ENCODE measurements at places on chromosomes 3 and 15.

- no peak for DNase-seq
Observed at GRCh38 chr3:18680758-18681157, 255.6 kb upstream of the SATB1 start.

- no peak for DNase-seq
Observed at GRCh38 chr15:76503121-76503520, 166.5 kb downstream of the ISL2 start.

DNA sequence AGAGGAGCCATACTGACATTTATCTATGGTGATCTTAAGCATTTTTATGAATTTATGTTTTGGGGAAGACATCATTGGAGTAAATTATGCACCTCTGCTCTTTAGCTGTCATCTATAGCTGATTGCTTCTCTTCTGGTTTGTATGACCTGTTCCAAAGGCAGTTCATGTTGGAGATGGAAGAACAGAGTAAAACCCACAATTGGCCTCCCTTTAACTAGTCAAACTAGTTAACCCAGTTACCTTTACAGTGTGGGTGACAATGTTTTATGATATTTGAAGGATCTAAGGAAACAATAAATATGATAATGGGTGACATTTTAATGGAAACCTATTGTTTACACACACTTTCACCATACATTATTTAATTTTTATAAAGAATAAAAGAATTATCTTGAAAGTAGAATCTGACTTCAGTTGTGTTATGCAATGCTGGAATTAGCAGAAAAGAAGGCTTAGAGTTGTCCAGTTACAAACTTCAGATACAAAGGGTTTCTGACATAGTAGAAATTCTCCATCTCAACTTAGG is 263.5 kb downstream of the NFKBIZ start:
- DNase-seq, result no peak

DNA sequence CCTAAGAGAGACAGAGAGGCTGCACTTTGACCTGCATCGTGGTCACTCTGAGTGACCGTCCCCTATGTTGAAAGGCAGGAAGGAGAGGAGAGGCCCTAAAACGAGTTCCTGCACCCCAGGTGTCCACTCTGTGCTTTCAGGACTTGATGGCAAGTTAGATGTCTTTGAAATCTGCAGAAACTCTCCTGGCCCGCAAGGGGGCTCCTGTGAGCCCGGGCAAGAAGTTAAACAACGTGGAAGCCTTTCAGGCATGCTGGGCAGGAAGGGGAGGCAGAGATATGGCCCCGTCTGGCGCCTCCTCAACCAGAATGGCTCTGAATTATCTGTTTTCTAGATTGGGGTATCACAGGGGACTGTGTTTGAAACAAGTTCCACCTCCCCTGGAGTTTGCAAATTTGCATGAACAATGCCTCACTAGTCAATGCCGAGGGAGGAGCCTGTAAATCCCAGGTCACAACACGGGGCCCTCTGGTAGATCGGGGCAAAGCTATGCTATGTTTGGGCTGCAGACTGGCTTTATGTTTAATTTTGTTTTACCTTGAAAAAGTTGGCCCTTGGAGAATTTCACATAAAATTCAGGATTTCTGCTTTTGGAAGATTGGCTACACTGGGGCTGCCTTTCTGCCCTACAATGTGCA is 9.8 kb downstream of the CTXND1 start:
- DNase-seq, result peak; percentile 6

DNA sequence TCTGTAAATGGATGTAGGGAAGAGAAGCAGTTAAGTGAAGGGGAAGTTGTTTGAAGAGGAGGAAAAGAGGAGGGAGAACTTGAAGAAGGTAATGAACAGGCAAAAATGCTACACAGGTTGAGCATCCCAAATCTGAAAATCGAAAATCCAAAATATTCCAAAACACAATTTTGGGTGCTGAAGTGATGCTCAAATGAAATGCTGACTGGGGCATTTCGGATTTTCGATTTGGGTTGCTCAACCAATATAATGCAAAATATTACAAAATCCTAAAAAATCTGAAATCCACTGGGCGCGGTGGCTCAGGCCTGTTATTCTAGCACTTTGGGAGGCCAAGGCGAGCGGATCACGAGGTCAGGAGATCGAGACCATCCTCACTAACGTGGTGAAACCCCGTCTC is 61.9 kb upstream of the CDAN1 start:
- no peak for DNase-seq

DNA sequence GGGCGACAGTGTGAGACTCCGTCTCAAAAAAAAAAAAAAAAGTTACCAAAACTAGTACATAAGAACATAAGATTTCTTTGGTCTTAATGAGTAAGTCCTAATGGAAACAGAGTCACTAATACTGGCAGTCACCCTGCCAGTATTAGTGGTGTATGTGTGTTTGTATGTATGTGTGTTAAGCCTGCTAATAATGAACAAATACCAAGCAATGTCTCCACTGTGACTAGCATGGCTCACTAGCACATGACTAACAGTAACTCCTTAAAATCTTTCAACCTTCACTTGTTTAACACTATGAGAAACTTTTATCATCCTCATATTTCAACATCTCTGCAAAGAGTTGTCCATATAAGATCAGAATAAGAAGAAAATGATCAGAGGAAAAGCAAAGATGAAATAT is 231.0 kb upstream of the ATP11B start:
- no peak for DNase-seq

- DNase-seq, result no peak
Observed at GRCh38 chr3:32411442-32411841, 19.8 kb downstream of the CMTM7 start.

DNA sequence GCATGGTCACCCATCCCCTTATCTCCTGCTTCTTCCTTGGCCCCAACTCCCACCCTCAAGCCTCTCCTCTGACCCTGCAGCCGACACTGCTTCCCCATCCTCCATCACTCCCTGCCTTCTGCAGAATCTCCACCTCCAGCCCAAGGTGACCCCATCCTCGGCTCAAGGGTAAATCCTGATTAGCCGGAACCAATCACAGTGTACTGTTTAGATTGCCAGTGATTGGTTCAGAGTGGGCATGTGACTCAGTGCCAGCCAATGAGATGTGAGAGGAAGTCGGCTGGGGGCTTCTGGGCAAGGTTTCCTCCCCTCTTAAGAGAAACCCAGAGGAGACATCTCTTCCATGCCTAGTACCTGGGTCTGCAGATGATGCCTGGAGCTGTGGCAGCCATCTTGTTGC is 10.3 kb downstream of the CACNA2D2 start:
- no peak for DNase-seq

- DNase-seq, result no peak
Observed at GRCh38 chr15:25186411-25186810, 231.6 kb downstream of the SNRPN start.

DNA sequence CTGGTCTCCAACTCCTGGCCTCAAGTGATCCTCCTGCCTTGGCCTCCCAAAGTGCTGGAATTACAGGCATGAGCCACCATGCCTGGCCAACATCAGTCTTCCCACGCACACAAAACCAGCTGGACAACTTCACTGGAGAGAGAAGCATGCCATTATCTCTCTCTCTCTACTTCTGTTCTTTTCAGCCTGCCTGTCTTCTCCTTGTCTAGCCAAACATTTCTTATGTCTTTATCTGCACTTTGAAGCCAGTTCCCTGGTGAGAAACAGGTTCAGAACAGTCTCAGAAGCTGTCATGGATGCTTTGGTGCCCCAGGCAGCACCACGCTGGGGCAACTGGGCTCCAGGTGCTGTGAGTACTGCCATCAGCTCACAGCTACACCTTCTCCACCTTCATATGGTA is 79.8 kb downstream of the PRICKLE2 start:
- no peak for DNase-seq

GRCh38 chr3:141006344-141006743 is 44.8 kb upstream of the SPSB4 start:
- DNase-seq, result no peak

DNA sequence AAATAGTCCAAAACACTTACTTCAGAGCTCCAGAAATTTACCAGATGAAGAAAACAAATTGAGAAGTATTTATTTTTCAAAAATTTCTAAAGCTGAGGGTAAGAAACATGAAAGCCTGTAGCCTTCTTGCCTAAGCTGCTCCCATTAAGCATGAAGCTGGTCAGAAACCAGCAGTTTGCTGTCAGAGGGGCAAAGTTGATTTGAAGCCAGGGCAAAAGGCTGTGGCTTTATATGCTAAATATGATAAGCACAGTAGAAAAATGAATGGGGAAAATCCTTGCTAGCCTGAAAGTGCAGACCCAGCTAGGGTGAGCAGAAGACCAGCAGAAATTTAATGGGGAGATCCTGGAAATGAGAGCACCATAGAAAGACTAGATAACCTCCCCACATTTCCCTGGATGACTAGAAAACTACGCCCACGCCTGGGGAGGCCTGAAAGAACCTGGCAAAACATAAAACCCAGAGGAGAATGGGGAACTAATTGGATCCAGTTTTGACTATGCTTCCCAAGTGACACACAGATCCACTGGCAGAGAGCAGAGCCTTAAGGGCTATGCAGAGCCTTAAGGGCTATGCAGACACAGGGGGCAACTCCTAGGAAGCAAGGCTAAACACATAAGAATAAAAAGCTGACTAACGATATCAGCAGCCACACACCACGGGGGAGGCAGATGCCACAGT is 43.0 kb upstream of the HEG1 start:
- no peak for DNase-seq

DNA sequence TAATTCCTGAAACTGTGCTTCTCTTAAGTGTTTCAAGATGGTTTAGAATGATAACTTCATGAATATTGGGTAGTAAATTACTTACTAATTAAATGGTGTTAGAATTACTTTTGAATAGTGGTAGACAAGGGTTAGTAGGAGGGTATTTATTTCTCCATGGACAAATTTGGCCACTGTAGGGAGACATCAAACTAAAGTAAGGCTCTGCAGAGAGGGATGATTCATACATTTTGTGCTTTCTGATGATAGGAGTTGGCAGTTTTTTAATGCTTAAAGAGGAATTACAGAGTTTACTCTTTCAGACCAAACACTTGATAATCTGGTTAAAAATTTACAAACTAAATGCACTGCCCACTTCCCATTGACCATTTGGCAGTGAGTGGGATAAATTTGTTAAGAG is 127.6 kb downstream of the NAALADL2 start:
- DNase-seq, result no peak

DNA sequence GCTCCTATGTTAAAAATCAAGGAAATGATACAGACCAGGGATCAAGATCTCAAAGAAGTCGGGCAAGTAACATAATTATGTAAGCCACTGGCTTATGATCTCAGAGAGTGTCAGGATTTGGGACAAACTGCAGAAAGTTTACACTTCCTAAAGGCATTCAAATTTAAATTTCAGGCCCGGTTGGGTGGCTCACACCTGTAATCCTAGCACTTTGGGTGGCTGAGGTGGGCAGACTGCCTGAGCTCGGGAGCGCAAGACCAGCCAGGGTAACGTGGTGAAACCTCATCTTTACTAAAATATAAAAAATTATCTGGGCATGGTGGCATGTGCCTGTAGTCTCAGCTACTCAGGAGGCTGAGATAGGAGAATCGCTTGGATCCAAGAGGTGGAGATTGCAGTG is 124.4 kb upstream of the UBE2E2 start:
- DNase-seq, result no peak

- no peak for DNase-seq
Observed at GRCh38 chr3:106255870-106256248, 387.0 kb upstream of the CBLB start.

- no peak for DNase-seq
Observed at GRCh38 chr15:76253691-76254473, 57.4 kb downstream of the ETFA start.

- DNase-seq, result peak; percentile 11
Observed at GRCh38 chr3:108552267-108553159, 36.7 kb downstream of the CIP2A start.

DNA sequence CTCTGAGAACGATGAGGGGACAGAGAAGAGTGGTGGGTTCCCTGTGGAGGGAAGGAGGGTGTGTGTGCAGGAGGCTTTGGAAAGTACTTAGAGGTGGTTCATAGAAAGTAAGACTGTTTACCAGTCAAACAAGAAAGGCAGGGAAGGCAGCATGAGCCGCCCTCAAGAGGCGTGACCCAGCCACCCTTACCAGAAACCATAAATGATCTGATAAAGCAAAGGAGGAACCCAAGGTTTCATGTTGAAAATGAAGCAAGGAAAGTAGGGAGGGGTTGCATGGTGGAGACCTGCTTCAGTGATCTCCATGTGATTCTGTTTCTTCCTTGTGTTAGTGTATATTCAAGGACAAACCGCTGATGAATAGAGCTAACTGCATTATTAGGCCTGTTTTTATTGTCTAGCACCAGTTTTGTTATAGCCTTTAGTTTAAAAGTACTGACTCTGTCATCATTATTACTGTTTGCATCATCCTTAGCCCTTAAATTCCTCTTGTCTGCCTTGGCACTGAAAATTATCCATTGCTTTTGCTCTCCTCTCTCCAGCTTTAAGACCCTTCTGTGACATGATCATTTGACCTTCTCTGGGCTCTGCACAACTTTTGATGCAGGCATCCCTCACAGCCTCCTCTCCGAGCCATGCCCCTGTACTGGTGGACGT is 96.1 kb downstream of the STAC start:
- no peak for DNase-seq

- DNase-seq, result no peak
Observed at GRCh38 chr15:51738553-51738952, 1.1 kb upstream of the LYSMD2 start.

DNA sequence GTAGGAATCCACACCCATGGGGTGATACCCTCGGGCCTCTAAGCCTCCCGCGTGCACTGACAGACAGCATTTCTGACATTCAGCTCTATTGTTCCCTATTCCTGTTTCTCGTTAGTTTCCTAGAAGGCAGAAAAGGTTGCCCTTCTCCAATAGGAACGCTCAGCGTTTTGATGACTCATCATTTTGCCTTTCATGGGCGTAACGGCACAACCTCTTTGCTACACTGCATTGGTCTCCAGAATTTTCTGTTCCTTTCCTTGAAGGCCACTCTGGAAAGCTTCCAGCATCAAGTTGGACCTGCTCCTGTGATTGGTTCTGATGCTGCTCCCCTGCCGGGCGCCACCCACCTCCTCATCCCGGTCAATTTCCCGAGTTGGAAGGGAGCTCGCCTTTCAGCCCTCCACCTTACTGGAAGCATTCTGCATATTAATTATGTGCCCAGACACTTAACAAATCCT is 13.0 kb upstream of the TNK2 start:
- no peak for DNase-seq

GRCh38 chr15:38021259-38021658 is 86.8 kb downstream of the TMCO5A start:
- DNase-seq, result no peak

- DNase-seq, result no peak
Observed at GRCh38 chr3:193548406-193548805, 6.3 kb downstream of the ATP13A4 start.

- DNase-seq, result no peak
Observed at GRCh38 chr3:70947579-70947978, 635.1 kb upstream of the MDFIC2 start.
